ENCODE measurements at places on chromosomes 3 and 15.
A peak's percentile ranks its signal among the peaks of the same experiment; 100 is the strongest.

DNA sequence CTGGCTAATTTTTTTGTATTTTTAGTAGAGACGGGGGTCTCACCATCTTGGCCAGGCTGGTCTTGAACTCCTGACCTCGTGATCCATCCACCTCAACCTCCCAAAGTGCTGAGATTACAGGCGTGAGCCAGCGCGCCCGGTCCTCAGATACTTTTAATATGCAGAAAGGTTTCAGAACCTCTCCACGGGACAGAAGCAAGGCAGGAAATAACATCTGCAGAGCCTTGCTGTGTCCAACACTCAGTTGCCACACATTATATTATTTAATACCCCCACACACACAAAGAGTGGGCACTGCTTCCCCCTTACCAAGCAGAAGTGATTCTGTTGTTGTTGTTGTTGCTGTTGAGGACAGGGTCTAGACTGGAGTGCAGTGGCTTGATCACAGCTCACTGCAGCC lies 28.0 kb downstream of the OSBPL10 start:
- DNase-seq = no peak

DNA sequence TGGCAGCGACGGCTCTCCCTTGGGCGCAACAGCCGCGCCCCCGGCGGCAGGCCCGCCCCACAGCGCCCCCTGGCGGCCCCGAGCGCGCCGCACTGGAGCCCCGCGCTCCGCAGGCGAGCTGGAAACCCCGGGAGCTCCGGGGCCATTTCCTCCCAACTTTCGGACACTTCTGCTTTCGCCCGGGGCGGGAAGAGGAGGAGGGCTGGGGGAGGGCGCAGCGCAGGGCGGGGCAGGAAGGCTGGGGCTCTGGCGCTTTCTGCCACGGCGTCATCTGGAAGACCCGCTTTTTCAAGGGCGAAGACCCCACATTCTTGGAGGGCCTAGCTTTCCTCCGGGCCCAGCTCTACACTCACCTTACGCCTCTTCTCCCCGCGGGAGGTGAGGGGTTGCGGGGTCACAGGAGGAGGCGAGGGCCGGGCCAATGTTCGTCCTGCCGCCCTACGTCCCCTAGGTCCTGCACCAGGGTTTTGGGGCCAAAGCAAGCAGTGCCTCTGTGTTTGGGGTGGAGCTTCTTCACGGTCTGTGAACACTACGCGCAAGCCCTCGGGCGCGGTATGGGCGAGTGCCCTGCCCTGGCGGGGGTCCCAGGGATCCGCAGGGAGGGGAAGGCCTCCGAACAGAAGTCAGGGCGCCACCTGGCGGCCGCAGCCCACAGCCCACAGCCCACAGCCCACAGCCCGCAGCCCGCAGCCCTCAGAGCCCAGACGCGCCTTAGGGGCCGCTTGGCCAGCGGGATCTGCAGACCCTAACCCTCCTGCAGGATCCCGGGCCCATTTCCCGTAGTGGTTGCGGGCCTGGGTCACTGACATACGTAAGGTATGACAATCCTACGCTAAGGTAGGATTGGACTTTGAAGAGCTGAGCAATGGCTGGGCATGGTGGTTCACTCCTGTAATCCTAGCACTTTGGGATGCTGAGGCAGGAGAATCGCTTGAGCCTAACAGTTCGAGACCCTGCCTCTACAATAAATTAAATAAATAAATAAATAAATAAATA lies 31.1 kb downstream of the FOXL2 start:
- peak; percentile 71 for DNase-seq

DNA sequence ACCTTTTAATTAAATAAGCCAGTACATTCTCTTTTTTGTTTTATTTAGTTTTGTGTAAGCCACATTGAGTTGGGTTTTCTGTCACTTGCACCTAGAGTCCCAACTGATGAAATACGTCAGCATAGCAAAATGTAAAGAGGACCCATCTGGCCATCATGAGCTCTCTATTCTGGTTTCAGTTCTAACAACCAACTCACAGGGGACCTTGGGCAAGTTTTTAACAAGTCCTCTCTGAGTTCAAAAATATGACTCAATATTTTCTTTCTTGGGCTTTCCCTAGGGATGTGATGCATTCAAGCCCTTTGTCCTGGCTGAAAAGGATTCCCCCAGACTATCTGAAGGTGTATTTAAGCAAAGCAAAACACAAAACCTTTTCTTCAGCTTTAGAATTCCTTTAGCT lies 32.9 kb downstream of the PLCH1 start:
- no peak for DNase-seq

GRCh38 chr3:26104851-26105251 lies 315.0 kb downstream of the OXSM start:
- no peak for DNase-seq

- no peak for DNase-seq
These were observed 26.2 kb upstream of the SLC35G2 start for GRCh38 chr3:136792556-136793330.

DNA sequence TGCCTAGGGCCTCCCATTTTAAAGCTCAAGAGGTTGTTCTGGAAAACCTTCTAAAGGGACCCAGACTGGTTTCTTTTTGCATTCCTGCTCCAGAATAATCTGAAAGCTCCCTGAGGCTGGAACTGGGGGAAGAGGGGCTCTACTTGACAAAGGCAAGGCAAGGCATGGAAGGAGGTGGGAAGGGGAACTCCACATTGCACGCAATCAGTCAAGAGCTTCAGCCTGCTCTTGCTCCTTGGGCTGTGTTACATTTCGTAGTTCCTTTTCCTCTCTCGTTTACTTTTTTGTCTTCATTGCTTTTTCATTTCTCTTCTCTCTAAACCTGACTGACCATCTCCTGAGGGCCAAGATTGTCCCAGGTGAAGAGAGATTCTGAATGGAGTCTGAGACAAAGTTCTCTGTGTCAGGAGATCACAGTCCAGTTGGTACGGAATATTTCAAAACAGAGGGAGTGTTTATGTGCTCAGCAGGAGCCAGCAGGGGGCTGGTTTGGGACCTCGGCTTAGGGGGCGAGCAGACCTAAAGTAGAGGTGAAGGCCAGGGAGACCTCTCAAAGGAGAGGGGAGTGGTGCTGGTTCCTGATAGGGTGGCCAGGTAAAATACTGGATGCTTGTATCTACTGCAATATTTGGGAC lies 6.0 kb upstream of the KCTD6 start:
- no peak for DNase-seq

GRCh38 chr15:61092361-61093157 lies 136.5 kb downstream of the RORA start:
- DNase-seq = no peak

DNA sequence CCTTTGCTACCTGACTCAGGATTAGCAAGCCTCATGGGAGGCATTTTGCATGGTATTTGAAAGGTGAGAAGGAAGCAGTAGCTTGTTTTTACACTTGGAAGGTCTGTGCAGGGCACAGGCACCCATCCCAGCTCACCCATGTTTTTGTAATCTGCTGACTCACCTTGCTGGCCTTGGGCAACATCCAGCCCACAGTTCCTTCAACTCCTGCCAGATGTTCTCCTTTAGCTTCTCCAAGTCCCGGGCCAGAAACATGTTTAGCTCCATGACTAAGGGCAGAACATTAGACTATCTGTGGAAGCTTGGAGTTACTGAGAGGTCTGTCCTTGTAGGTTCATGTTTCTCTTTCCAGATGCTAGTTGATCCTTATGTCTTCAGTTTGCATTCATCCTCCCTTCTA lies 12.4 kb upstream of the ZNF770 start:
- no peak for DNase-seq

DNA sequence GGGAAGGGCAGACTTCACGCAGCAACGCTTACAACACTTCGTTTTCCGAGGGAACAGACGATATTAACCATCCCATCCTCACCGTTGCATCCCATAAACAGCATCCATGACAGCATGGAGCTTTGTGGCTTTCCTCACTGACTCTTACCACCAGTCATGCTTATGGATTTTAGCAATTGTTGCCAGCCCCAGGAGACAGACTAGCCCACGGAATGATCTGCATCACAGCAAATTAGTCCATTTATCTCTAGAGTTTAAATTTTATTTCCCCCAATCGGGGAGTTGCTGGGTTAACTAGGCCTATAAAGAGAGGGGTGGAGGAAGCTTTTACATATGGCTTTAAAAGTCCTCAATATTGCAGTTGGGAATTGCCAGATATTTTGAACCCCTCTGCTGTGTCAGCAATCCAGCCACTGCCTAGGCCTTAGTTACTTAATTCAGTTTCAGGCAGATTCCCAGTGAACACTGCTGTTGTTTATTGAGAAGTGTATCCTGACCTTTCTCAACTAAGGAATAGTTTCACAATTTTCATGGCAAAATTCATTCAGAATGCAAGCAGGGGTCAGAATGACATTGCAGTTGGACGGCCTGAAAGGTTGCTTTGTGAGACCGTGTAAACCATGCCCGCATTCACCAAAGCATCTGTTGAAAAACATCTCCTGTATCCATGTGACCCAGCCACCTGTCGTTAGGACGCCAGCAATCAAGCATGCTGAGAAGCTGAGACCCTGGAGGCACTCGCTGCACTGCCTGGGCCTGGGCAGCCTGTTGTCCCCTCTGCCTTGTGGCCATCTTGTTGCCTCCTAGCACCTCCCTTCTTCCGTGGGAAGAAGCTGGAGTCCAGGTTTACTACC lies 397.4 kb upstream of the TPM1 start:
- no peak for DNase-seq

- DNase-seq = no peak
These were observed 71.0 kb downstream of the RBM6 start for GRCh38 chr3:50010959-50011358.

DNA sequence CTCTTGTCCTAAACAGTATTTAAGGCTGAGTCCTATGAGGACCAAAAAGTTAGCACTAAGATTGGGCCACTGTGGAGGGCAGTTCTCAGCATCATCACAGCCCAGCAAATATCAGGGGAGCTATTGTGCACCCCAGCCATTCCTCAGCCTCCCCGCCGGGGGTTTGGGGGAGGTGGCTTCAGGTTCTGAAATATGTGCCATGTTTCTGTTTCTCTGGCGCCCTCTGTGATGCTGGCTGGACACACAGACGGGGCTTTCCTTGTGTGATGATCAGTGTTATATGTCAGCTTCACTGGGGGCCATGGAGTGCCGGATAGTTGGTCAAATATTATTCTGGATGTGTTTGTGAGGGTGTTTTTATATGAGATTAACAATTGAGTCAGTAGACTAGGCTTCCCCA lies 106.8 kb downstream of the GABRG3 start:
- DNase-seq = no peak

DNA sequence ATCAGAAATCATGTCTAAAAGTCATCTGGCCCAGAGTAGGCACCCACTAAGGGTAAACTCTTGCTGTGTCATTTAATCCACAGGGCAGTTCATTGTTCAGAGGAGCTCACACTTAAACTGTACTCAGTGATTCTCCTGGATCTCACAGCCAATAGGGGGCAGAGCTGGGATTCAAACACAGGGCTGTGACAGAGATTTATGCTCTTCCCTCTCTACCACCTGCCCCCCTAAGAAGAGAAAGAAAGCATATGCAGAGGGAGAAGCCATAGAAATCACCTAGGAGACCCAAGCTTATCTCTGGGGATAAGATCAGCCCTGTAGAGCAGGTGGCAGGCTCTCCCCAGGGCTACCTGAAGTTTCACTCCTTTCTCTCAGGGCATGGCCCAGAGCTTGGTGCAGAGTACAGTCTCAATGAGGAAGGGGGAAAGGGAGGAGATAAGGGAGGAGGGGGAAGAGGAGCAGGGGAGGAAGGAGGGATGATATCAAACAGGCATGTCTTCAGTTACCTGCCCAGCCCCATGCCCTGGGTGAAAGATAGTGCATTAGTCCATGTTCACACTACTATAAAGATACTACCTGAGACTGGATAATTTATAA lies 51.8 kb upstream of the ADPGK start:
- DNase-seq = no peak

DNA sequence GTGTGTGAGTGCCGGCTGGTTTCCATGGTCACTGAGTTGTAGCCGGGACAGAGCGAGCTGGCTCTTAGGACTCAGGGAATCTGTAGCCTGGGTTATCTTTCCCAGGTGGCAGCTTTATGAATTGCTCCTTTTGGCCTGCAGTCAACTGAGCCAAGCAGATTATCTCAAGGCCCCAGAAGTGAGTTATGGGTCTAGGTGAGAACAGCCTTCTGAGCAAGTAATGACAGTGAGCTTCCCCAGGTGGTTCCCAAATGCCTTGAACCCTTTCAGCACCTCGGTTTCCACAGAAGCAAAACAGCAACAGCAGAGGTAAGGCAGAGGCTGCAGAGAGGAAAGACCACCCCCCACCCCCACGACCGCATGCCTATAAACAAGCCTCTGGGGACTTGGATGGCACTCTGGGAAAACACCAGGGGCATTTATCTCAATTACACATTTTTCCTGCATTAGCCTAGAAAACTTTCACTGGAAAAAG lies 56.7 kb upstream of the DGKG start:
- no peak for DNase-seq

GRCh38 chr15:66578286-66578875 lies 12.6 kb upstream of the LCTL start:
- DNase-seq = no peak

DNA sequence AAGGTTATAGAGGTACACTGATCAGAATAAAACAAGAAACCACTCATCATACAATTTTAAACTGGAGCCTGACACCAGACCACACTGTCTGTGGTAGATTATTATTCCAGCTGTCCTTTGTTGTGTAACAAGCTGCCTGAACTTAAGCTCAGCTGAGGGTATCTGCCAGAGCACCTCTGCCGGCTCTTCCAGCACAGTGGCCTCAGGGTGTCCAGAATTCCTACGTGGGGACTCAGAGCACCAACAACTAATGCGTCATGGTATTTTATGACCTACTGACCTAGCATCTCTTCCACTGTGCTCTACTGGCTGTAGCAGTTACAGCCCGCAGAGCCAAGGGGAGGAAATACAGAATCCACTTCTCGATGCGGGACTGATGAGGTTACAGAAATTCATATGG lies 15.6 kb upstream of the RAF1 start:
- no peak for DNase-seq

DNA sequence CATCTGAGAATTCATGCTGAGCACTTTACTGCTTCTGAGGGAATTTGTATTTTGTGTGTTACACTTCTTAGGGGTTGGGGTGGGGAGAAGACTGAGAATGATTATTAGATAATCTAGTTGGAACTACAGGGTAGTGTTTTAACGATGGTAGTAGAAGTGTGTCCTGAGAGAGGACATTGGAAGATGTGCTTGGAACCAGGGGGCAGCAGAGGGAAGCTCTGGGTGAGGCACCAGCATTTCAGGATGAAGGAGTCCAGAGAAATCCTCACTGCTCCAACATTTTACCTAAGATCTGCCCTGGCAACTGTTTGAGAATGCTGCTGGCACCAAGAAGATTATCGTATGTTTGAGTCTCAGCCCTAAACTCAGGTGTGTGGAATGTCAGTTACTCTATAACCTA lies 145.5 kb downstream of the SQOR start:
- DNase-seq = no peak

DNA sequence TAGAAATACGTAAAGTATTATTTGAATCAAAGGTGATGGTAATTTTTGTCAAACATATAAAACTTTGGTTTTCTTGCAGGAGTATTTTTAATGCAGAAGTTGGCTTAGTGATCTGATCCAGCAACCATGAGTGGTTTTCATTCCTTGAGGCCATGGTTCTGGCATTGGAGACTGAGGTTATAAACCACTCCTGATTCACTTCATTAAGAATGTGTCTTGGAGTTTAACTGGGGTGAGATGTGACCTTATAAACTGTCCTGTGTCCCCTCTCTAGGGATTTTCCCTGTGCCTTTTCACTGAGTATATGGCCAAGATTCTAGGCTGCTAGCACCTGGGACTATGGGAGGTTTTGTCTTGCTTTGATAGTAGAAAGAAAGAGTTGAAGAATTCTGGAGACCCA lies 94.3 kb downstream of the RYR3 start:
- no peak for DNase-seq

Measured in activated T-cell treated with anti-CD3 and anti-CD28 coated beads for 4 hours (primary cell).